ENCODE measurements at places on chromosomes 4 and X.

DNA sequence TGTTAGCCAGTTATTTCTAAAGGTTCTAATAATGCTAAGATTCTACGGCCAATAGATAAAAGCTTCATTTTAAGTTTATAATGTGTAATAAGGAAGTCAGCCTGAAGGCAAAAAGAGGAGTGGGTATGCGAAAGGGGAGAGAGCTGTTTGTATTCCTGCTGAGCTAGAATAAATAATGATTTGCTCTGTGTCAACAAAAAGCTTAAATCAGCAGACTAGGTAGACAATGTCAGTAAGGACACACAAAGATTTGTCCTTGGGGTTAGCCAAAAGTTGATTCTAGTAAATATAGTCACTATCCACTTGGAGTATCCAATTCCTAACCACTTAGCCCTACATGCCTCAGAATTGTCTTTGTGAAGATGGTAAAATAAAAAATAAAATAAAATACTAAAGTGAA is 90.3 kb upstream of the GRIA3 start:
- no peak for DNase-seq

- DNase-seq: no peak
These were observed 102.2 kb downstream of the OR13H1 start for GRCh38 chrX:131646106-131646505.

DNA sequence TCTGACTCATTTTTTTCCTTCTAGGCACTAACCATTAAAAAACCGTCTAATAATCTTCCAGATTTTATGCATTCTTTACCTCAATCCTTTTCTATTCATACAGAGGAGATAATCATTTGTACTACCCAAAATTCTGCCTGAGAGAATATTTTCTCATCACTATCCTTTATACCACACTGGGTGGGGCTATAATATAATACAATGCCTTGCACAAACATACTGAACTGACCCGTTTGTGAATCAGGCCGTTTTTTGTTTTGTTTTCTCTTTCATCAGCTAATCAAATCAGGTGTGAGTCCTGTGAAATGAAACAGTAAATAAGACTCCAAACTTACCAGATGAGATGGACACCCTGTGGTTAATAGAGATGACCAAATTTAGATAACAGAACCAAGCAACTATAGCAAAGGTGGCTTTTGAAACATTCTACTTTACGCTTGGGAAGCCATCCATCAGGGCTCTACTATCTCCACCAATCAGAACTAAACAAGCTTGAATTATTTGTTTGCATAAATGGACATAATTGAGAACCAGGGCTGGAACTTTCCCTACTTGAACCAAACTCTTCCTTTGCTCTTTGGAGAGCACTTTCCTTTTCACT is 573.0 kb downstream of the GABRG1 start:
- DNase-seq: no peak

- no peak for DNase-seq
These were observed 54.4 kb upstream of the BMP2K start for GRCh38 chr4:78721747-78722146.

GRCh38 chr4:185520119-185520518 is 15.2 kb downstream of the PDLIM3 start:
- DNase-seq: no peak

- no peak for DNase-seq
These were observed 169.9 kb upstream of the HAND2 start for GRCh38 chr4:173699841-173700475.

DNA sequence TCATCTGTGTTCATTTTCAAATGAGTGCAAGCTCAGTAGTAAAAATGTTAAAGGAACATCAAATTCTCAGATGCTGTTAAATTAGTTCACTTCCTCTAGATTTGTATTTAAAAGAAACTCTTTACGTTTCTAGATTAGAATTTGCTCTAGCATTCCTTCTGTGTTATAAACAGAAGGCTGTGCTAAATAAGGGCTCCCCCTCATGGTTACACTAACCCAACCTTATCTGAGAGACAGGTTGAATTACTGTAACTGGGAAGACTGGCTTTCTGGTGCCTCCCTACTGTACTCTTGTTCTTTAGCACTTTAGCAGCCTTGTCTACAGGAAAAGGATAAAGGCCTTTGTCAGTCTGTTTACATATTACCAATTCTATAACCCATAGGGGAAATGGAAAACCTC is 56.8 kb downstream of the RXFP1 start:
- no peak for DNase-seq

- DNase-seq: no peak
These were observed 41.2 kb downstream of the RELL1 start for GRCh38 chr4:37644962-37645361.

GRCh38 chr4:5678977-5679376 is 29.4 kb downstream of the EVC2 start:
- no peak for DNase-seq

DNA sequence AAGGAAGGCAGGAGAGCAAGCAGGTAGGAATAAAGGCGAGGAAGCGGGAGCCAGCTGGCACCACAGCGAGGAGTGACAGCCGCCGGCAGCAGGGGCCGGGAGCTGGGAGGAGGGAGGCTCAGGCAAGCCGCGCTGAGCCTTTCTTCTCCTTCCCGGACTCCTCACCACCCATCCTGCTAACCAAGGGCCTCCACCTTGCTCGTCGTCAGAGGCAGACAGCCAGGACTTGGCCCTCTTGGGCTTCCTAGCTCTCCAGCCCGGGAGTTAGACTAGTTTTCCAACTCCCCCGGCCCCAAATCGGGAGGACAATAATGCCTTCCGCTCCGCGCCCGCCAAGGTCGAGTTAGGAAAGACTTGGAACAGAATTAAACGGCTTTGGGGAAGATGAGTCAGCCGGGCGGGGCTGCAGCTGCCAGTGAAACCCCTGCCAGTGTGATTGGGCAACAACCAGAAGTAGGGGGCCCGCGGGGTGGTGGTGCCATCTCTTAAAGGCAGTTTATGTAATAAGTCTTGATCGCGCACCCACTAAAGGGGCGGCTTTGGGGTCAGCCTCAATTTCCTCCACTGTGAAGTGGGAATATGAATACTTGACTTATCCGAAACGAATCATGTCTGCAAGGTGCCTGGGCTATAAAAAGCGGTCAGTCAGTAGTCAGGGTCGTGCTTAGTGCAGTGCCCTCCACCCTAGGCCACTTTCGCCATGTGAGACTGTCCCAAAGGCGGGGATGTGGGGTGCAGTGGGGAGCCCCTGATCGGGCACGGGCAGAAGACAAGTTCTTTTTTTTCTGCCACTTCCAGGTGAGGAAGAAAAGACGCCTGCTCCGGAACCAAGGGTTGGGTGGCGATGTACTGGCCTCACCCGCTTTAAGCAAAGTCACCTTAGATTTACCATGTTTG is 6.7 kb upstream of the HSD17B10 start:
- no peak for DNase-seq

GRCh38 chr4:104743215-104743653 is 248.5 kb upstream of the CXXC4 start:
- no peak for DNase-seq

- DNase-seq: no peak
These were observed 25.3 kb upstream of the ZMAT1 start for GRCh38 chrX:101957174-101957573.

DNA sequence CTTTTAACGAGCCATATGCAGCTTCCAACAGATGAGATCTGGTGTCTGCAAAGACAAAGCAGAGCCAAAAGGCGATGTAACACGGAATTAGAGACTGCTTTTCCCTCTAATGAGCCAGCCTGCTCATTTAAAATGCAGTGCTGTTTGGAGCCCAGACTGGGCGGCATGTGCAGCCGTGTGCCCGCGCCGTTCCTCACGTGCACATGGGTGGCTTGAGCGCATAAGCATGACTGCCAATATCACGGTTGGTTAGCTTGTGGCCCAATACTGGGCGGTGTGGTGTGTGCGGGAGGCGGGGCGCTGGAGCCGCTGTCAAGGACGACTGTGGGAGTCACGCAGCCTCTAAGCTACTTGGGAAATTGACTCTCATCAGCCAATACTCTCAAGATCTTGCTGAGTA is 87.0 kb upstream of the SCOC start:
- no peak for DNase-seq

DNA sequence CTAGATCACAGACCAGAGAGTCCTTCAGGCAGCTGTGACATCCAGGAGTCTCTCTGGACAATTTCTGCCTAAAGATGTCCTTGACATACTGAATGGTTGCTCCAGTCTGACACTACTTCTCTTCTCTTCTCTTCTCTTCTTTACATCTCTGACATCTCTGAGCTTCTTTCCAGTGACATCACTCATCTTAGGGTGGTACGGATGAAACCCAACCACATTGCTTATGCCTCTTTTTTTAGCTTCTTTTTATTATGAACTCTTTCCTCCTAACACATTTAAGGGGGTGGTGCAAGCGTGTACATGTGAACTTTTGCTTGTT is 39.4 kb upstream of the IRF2 start:
- no peak for DNase-seq

DNA sequence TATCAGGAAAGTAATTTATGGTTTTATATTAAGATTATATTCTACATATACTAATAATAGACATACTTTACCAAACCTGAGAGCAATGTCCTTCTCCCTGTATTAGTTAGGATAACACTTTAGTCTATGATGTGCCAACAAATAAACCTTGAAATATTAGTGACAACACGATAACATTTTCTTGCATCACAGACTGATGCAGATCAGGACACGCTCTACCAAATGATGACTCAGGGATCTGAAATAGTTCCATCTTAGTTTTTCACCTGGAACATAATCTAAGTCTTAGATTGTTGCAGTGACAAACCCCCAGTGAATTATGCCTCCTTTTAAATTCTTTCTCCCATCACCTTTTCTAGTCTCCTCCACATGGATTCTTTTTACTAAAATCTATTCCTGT is 214.2 kb downstream of the CLCN4 start:
- DNase-seq: no peak

GRCh38 chr4:36990128-36990872 is 254.2 kb upstream of the NWD2 start:
- DNase-seq: no peak

DNA sequence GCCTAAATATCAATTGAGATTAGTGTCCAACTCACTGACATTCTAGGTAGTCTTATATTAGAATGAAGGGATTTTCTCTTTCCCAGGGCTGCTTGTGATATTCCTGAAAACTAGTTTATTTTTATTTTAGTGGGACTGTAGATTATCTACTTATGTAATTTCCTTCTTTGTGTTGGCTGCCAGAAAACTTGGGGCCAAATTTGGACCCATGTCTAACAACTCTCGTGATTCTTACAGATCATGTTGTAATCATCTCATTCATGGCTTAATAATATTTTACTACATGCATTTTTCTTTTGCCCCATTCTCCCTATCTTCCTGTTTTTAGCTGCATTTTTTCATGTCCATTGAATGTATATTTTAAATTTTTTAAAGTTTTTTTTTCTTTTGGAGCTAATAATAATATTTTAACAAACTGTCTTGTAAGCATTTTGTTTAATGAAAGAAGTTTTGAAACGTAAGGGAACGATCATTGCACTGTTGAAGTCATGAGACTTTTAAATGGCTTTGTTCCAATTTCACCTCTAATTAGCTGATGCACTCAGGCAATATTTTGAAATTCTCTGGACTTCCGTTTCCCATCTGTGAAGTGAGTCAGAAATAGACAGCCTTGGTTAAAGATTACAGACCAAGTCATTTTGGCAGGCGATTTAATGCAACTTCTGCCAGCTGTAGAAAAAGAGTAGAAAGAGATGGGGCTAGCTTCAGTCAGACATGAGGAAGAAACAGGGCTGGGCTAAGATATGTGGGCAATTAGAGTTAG is 14.3 kb upstream of the TDO2 start:
- no peak for DNase-seq

DNA sequence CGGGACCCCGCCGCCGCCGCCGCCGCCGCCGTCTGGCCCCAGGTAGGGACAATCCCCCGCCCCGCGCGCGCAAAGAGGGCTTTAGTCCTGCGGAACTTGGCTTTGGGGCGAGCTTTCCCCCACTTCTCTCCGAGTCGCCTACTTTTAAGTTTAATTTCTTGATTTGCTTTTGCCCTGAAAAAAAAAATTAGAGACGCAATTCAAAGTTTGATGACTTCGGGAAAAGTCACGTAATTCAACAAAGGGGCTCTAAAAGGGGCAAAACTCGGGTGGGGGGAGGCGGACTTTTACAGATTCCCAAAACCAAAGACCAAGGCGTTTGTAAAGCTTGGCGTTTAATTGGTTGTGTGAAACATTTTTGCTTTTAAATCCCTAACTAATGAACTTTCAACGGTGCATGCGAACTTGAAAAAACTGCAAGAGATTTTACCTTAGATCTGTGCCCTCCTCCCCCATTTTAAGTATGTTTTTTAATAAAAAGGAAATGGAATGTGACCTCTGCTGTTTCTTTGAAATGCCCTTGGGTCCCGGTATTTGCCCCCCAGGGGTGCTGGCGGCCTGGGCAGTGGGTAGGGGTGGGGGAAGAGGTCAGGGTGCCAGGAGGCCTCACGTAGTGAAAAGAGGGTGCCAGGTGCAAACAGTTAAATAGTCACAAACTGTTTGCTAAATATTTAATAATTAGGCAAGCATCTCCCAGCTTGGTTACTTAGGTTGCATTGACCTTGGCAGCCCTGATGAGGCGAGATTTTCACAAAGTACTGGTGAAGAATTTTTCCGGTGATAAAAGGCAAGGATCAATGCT is 209.7 kb downstream of the NWD2 start:
- no peak for DNase-seq

GRCh38 chr4:142383800-142384470 is 462.2 kb downstream of the INPP4B start:
- DNase-seq: no peak

DNA sequence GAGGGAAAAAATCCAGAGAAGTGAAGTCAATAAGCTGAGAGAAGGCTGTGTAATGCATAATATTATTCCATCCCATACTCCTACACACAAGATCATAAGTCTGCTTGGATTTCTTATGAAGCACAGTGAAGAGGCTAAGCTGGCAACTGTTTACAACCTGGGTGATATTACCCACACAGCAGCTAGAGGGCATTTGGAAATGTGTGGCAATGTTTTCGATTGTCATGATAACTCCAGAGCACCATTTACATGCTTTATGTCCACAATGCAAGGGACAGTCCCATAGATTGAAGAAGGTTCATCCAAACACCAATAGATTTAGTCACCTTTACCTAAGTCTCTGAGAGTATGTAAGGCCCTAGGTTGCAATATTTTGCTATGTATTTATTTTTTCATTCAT is 412.2 kb downstream of the PPP3CA start:
- DNase-seq: no peak

GRCh38 chrX:101091817-101092216 is 6.2 kb upstream of the CENPI start:
- no peak for DNase-seq

- no peak for DNase-seq
These were observed 544.9 kb upstream of the CPXCR1 start for GRCh38 chrX:88202149-88202548.

DNA sequence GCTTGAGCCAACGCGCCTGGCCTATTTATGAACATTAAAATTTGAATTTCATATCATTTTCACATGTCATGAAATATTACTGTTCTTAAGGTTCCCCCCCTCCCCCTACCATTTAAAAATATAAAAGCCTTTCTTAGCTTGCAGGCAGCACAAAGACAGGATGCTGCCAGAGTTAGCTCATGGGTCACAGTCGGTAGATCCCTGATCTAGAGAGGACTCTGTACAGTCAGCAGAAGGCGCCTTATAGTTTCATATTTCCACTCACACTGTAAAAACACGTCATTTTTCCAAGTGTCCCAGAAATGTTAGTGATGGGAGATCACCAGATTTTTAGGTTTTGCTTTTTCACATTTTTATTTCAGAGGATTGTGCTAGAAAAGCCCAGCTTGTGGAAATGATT is 12.2 kb downstream of the NOCT start:
- DNase-seq: no peak

Data from activated gamma-delta T cell (primary cell).